Left ventricle myocardium inferior (tissue), 1 donor: ENCODE measurements at places on chromosomes 4 and X. TPM values are rescaled to one million over a fixed set of nuclear protein-coding genes. Genes with fewer than 3 reads are reported as not detected.
A peak's percentile ranks its signal among the peaks of the same experiment; 100 is the strongest.

- H3K4me1 ChIP-seq, result peaks cover 8% of the 10 kb centered on the region
- H3K27ac ChIP-seq, result no peak overlapping the region
- H3K36me3 ChIP-seq, result no peaks in the 10 kb centered on the region
- DNase-seq, result no peak
- H3K27me3 ChIP-seq, result no peaks in the 10 kb centered on the region
- no peak overlapping the region for H3K4me3 ChIP-seq
These were observed 61.5 kb upstream of the RAPGEF2 start for GRCh38 chr4:159041054-159042034.

GRCh38 chrX:54182864-54183613 lies at the start of gene FAM120C:
Gene FAM120C, minus strand, starts transcription at chrX:54183254. Its CDS starts 56 bp downstream, at chrX:54183198.
- peaks cover 43% of the 10 kb centered on the region for H3K4me1 ChIP-seq
- peak within 1 kb of the TSS; percentile 93 for H3K27ac ChIP-seq
- H3K27me3 ChIP-seq, result no peaks in the 10 kb centered on the region
- no peaks in the 10 kb centered on the region for H3K36me3 ChIP-seq
- peak; percentile 71 for DNase-seq
- peak within 1 kb of the TSS; percentile 85 for H3K4me3 ChIP-seq

- DNase-seq, result no peak
- no peaks in the 10 kb centered on the region for H3K4me1 ChIP-seq
- H3K4me3 ChIP-seq, result no peak overlapping the region
These were observed 141.4 kb downstream of the AMELX start for GRCh38 chrX:11434607-11435006.

The TLL1 gene
- 1.0 TPM for total RNA-seq

The IL2RG gene
- 0.99 TPM for total RNA-seq

The REELD1 gene
- total RNA-seq, result not detected
